ENCODE measurements at places on chromosomes 6 and 20.
A peak's percentile ranks its signal among the peaks of the same experiment; 100 is the strongest.

- DNase-seq = peak; percentile 46
Measured at GRCh38 chr6:19691465-19692167, 145.6 kb upstream of the ID4 start.

- DNase-seq = no peak
Measured at GRCh38 chr6:36976509-36976908, 9.5 kb downstream of the MTCH1 start.

DNA sequence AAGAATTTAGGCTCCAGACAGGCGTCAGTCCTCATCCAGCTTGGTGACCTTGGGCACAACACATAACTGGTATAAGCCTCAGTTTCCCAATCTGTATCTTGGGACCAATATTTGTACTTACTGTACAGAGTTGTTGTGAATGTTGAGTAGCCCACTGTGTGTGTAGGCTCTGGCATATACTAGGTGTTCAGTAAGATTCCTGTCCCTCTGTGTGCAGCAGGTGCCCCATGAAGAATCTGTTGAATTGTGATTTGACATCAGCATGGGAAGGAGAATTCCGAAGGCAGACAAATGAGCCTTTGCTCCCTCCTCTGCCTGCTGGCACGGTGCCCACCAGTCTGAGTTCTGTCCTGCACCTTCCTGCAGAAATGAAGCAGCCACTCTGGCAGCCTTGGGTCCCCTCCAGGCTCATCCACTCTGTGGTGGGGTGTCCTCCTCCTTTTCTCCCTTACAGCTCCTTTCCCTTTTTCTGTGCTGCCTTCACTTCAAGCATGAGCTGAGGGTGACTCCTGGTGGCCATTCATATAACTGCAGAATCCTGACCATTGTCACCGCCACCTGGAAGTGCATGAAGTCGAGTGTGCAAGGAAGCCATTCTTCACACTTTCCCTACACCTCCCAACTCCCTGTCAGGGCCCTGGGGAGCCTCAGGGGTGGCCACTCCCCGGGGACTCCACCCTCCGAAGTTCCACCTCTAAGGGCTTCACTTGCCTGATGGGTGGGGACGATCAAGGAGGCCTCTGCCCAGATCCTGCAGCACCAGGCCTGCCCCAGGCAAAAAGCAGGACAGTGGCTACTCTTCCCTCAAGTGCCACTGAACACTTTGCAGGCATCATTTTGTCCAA is 48.2 kb downstream of the MRPL14 start:
- DNase-seq = peak; percentile 87

DNA sequence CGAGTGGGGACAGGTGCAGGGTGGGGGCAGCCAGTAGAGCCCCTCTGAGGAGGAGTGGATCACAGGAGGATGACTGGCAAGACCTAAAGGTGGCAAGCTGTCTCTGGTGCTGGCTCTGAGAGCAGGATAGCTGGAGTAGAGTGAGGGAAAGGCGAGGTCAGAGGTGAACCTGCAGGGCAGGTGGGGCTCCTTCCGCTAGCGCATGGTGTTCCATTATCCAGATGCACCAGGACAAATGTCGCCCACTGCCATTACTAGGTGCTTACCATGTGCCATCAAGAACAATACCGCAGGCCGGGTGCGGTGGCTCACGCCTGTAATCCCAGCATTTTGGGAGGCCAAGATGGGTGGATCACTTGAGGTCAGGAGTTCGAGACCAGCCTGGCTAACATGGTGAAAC is 18.3 kb upstream of the FAM110A start:
- no peak for DNase-seq

DNA sequence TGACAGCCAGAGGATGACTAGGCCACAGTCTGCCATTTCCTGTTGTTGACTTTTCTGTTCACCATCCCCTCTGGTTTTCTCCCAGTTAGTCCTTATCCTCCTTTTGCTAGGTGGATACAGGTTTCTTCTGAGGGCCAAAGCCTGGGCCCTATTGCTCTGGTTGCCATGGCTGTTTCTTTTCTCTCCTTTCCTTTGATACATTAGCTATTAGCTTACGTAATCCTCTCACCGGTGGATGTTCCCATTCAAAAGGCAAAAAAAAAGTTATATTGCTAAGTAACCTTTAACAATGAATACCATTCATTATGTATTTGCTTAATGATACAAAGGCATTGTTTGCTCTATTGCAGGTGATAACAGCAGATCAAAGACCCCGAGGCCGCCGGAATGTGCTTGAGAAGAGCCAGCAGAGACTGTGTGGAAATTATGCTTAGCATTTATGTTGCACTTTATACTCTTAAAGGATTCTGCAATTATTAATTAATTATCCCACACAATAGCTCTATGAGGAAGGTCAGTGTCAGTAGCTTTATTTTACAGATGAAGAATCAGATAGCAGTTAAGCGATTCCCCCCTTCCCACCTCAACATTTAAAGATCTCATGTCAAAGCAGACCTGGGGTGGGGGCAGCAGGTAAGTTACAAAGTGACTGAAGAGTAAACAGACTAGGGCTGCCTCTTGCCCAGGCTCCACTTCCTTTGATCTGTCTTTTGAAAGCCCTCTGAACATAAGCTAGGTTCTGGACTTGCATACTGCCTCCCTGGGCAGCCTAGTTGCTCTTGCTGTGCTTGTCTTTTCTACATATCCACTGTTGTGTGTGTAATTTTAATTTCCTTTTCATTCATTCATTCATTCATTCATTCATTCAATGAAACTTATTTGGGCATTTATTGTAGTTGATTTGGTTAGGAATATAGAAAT is 14.5 kb upstream of the TFB1M start:
- DNase-seq = no peak

DNA sequence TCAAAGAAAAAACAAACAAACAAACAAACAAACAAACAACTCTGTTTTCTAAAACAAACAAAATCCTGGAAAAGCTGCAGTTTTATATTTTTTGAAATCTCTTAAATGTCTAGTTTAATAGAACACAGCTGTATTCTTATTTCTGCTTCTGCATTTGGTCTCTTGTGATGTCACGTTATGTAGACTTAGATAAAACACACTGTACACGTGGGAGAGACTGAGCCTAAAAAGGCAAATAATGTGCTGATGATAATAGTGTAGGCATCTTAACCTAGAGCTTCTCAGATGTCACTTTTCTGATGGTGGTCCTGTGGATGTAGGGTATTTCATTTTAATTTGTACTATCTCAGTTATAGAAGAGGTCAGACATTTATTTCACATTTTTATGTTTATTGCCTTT is 261.7 kb downstream of the UTRN start:
- no peak for DNase-seq

- DNase-seq = no peak
Measured at GRCh38 chr20:49326026-49326425, 48.2 kb upstream of the ZNFX1 start.

DNA sequence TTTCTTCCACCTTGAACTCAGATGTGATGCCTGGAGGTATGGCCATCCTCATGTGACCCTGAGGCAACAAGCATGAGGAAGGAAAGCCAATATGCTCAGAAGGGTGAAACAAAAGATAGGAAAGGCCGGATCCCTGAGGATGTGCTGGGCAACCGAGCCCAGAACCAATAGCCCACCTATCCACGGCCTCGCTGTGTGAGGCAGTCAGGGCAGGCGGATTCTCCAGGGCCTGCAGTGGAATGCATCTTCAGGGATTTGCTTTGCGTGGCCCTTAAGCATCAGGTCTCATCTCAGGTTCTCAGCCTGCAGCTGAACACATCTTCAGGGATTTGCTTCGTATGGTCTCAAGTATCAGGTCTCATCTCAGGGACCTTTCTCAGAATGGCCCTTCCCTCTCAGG is 139.8 kb downstream of the ANKRD60 start:
- DNase-seq = no peak

DNA sequence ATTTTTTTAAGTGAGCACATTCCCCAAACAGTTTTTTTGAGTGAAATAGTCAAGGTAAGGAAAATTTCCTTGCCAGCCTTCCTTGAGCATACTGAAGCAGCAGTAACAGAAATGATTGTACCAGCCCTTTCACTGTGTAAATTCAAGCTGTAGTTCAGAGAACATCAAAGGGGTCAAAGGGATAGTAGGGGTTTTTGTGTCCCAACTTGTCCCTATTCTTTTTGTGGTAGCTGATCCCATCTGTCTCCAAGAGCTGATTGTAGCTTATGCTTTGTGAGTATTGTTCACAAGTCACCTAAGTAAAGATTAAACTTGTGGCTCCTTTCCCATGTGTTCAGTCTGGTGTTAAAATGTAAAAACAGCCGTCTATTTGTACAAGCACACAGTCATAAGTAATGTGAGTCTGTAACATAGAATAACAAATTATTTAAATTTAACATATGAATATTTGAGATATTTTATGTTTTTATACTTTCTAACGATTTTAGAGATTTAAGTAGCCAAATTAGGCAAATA is 185.0 kb downstream of the CENPW start:
- DNase-seq = no peak

GRCh38 chr20:24753130-24753529 is 195.9 kb upstream of the CST7 start:
- no peak for DNase-seq

DNA sequence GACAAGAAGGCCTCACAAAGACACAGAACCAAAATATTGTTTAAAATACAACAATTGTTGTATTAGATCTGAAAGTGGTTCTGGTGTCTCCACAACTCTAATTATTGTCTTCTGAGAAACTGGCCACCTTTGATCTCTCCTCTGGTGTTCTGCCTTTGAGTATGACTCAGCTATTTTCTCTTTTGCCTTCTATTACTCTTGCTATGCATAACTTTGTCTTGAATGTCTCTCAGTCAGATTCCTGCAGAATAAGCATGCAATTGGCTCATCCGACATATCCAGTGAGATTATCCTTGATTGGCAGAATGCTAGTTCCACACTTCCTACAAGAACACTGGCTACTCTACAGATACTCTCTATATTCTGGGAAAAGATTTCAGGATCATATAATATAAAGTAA is 14.3 kb upstream of the EPM2A start:
- no peak for DNase-seq
